ENCODE measurements at places on chromosomes 2 and 18.

GRCh38 chr2:191617575-191617974 lies 60.4 kb upstream of the NABP1 start:
- no peak for DNase-seq

GRCh38 chr2:43455731-43456642 lies 139.9 kb downstream of the THADA start:
- DNase-seq = no peak

DNA sequence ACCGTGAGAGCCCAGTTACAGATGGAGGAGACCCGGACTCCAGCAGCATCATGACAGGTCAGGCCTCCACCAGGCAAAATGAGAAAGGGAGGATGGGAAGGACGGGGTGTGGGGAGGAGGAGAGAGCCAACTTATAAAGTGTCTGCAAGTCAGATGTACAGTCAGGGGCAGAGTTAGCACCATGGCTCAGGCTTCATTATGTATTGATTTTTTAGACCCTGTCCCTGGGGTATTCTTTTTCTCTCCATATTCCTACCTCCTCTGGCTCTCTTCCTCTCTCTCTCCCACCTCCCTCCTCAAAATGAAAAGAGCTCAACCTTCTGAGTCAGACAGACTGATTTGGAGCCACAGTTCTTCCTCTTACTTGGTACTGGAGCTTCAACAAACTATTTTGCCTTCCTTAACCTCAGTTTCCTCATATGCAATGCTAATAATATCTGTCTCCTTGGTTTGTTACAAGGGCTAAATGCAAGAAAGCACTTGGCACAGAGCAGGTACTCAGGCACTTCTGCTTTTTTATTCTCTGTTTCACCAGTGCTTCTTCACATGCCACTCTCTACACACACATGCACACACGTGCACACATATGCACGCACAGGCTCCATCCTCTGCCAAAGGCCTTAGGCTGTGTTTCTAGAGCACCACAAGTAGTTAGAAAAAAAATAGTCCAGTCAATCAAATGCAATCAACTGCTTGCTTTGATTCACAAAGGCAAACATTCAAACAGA lies 92.3 kb upstream of the PKDCC start:
- DNase-seq = no peak

DNA sequence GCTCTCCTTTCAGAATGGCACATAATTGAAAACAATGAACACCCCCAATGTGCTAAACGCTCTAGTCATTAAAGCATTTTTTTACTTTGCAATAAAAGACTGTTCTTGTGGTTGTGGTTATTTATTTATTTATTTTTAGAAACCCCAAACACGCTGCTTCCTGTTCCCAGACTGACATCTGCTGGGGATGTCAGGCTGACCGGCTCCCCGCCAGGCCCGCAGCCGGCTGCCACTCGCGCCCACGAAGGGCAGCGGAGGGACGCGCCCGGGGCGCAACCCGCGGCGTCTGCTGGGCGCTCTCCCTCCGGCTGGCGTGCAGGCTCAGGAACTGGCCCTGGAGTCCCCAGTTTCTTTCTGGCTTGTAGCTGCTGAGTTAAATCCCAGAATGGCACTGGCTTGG lies 83.1 kb upstream of the SP3 start:
- no peak for DNase-seq

- no peak for DNase-seq
Measured at GRCh38 chr2:208879666-208880065, 473.1 kb downstream of the PTH2R start.
